Activated naive CD4-positive, alpha-beta T cell treated with anti-CD3 and anti-CD28 coated beads for 36 hours (primary cell): ENCODE measurements at places on chromosomes 5 and 9.
A peak's percentile ranks its signal among the peaks of the same experiment; 100 is the strongest.

DNA sequence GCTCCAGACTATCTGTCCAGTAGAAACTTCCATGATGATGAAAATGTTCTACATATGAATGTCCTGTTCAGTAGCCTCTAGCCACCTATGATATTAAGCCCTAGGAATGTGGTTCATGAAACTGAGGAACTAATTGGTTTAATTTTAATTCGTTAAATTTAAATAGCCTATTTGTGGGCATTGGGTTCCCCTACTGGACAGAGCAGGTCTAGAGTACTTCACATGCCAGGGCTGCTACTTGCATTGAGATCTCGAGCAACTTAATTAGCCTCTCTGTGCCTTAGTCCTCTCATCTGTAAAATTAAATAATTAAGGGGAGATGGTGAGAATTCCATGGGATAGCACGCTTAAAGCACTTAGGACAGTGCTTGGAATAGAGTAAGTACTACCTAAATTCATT is 160.0 kb downstream of the PAPPA start:
- DNase-seq: no peak

DNA sequence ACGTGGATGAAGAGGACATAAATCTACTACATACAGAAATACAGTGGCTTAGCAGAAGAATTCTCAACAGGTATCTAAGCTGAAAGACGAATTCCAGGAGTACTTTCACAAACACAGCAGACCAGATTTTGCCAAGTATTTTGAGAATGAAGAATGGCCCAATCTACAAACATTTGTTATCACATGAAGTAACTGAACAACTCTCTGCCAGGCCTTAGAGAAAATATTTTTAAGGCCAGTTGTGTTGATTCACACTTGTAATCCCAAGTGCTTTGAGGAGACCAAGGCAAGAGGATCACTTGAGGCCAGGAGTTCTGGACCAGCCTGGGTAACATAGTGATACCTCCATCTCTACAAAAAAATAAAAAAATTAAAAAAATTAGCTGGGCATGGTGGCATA is 14.3 kb downstream of the AGTPBP1 start:
- no peak for DNase-seq

DNA sequence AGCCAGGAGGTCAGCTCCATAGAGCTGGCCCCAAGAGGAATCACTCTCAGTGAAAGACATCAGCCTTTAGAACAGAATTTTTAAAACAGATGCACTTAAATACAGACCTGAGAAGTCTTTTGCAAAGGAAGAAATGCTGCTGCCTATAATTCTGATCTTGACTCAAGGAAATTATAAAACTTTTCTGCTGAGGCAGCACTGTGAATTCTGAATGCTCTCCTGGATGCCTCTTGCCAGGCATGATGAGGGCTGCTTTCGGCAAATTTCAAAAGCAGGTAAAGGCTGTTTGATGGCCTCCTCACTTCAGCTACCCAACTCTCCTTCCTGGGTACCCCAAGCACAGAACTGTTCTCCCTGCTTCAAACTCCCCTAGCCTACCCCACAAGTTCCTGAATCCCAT is 174.8 kb downstream of the CDK5RAP2 start:
- DNase-seq: no peak

GRCh38 chr5:121144764-121145163 is 680.7 kb downstream of the PRR16 start:
- no peak for DNase-seq

DNA sequence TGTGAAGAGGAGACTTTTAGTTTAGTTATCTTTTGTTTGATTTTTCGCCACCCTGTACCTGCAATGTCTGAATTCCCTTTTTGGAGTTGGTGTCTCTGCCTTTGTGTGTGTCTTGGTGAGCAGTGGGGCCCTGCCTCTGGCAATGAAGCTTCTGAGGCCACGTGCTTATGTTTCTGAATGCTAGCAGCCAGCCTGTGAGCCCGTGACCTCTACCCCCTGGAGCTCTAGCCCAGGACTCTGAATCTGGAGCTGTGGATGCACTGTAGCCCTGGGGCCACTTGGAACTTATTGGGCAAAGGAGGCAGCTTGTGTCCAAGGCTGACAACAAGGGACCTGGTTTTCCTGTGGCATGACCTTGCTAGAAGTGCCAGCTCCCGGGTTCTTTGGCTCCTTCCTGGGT is 19.4 kb downstream of the ENTREP1 start:
- no peak for DNase-seq

DNA sequence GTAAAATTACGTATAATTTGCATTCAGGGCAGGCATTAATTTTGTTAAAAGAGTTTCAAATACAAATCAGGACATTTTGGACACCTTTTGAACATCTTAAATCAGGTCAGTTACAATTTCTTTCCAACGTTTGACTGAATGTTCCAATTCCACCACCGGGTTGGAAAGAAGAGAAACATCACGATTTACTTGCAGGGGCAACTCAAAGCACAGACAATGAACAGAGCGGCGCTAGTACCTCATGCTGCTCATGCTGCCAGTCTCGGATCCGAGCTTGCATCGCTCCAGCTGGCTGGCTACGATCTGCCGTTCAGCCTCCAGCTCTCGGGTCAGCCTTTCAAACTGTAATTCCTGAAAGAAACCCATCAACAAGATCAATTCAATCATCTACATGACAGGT is 339.5 kb downstream of the CTNND2 start:
- DNase-seq: no peak

GRCh38 chr5:102974177-102974576 is 145.8 kb downstream of the GIN1 start:
- no peak for DNase-seq

GRCh38 chr5:58153255-58153654 is 306.6 kb downstream of the PLK2 start:
- no peak for DNase-seq

DNA sequence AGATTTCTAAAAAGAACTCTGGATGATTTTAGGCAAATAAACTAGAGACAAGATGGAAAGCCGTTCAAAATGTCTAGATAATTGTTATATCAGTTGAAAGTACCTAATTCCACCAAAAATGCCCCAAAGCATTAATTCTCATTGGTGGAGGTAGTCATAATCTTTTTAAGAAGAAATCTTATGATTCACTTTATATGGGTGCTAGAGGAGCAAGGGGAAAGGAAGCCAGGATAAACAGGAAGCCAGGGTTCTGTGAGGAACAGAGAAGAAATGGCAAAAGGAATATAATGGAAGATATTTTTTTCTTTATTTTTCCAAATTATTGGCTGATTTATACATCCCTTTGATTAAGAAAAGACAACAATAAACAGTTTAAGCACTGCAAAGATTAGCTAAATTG is 7.8 kb downstream of the YIPF5 start:
- no peak for DNase-seq

- no peak for DNase-seq
Observed at GRCh38 chr9:120924698-120925534, 1.7 kb downstream of the TRAF1 start.

- DNase-seq: no peak
Observed at GRCh38 chr9:15849871-15850270, 297.0 kb downstream of the CCDC171 start.

DNA sequence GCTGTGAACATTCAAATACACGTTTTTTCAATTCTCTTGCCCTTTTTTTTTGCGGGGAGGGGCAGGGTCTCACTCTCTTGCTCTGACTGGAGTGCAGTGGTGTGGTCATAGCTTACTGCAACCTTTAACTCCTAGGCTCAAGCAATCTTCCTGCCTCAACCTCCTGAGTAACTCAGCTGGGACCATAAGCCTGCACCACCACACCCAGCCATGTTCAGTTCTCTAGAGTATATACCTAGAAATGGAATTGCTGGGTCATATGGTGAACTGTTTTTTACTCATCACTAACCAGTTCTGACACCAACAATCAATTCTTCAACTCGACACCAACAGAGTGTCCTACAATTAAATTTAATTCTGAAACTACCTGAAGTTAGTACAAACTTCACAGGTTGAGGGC is 85.5 kb upstream of the ZNF169 start:
- peak; percentile 38 for DNase-seq

- no peak for DNase-seq
Observed at GRCh38 chr9:23754551-23754950, 71.5 kb downstream of the ELAVL2 start.

DNA sequence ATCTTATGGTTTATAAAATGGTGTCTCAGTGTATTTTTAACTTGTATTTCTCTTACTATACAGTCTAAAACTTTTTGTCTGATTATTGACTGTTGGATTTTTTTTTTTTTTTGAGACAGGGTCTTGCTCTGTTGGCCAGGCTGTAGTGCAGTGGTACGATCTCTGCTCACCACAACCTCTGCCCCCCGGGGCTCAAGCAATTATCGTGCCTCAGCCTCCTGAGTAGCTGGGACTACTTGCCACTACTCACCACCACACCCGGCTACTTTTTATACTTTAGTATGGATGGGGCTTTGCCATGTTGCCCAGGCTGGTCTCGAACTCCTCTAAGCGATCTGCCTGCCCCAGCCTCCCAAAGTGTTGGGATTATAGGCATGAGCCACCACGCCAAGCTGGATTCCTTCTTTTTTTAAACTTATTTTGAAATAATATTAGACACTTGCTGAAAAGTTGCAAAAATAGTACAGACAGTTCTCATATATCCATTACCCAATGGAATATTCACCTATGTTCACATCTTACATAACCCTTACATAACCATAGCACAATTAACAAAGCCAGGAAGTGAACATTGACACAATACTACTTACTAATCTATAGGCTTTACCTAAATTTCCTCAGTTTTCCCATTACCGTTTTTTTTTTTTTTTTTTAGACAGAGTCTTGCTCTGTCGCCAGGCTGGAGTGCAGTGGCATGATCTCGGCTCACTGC is 47.2 kb downstream of the STOM start:
- DNase-seq: no peak

GRCh38 chr5:154473581-154474283 is 4.3 kb downstream of the HAND1 start:
- DNase-seq: no peak

DNA sequence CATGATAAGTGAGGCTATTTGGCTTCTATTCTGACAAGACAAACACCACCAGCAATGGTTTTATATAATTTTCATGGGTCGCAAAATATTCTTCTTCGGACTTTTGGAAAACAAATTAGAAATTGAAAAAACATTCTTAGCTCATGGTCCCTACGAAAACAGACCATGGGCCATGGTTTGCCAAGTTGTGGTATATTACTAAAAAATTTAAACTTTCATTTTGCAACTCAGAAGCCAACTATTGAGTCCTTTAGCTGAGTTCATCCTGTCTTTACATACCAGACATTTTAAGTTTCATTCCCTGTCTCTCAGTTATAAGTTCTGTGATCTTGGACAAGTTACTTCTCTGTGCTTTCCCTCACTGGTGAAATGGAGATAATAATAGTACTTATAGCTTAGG is 198.1 kb downstream of the CSNK1G3 start:
- DNase-seq: no peak

GRCh38 chr9:133372144-133372543 is 3.7 kb downstream of the SURF4 start:
- no peak for DNase-seq

DNA sequence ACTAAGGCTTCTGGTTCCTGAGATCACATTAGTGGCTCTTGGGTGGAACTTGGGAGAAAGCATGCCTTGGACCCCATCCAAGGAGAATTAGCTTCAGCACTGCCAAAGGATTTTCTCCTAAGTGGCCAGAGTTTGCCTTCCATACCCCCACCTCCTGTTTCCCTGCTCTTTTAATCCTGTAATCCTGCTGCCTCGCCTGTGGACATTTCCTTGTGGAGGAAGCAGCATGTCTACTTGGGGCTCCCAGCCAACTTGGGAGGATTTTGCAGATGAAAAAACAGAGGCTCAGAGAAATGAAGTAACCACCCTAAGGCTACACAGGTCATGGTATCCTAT is 1.6 kb downstream of the ARSI start:
- no peak for DNase-seq

DNA sequence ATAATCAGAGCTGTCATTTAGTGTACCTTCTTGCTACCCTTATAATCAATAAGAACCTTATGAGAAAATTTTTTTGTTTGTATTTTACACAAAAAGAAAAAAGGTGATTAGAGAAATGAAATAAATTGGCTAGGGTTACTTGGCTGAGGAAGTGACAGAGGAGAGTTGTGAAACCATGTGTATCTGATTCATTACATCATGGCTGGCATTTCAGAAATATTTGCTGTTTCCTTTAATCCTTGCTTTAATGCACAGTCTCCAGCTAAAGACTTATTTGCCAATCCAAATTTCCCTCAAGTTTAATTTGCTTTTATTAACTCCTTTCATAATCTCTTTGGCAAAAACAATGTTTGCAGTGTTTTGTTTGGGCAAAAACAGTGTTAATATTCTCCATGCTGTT is 543.1 kb downstream of the KIF4B start:
- no peak for DNase-seq

DNA sequence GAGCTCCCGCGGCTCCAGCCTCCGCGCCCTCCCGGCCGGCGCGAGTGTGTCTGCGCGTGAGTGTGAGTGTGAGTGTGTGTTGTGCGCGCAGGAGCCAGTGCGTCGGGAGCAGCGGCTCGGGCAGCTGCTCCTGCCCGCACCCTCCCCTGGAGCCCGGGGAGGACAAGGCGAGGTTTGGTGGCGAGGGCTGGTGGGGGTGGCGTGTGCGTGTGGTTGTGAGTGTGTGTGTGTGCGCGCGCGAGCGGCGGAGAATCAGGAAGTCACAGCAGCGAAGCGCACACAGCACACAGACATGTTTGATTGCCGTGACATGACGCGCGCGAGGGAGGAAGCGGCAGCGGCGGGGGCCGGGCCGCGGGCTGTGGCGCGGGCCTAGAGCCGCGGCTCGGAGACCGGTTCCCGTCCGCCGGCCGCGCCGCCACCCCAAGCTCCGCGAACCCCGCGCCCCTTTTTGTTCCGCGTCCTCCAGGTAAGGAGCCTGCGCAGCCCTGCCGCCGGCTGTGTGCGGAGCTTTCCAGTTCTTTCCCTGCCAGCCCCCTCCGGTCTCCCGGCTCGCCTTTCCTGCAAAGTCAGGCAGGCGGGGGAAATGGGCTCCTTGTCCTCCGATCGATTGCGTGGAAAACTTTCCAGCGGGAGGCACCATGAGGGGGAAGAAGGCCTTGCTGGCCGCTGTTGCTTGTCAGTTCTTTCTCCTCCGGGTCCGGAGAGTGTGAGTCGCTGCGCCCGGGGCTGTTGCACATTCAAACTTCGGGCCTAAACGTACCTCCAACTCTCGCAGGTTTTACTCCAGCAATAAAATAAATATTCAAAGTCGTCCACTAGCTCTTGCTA is 2.4 kb downstream of the SMARCA2 start:
- peak; percentile 75 for DNase-seq

GRCh38 chr5:424301-425110 is 18.5 kb upstream of the EXOC3 start:
- no peak for DNase-seq

DNA sequence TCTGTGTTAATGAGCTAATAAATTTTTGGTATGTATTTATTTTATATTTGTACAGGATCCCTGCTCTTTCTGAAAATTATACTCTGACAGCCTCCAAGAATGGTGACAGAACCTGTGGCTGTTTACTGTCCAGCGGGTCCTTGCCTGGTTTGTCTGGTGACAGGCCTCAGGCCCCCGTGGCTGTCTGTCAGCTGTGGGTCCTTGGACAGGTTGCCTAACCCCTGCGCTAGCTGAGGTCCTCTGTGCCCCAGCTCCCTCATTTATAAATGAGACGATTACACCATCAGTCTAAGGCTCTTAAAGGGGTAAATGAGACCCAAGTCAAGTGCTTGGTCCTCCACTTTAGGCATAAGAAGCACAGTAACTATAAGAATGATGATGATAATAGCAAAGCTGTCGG is 125.1 kb upstream of the COL5A1 start:
- no peak for DNase-seq

- no peak for DNase-seq
Observed at GRCh38 chr5:74408150-74409043, 232.1 kb downstream of the ENC1 start.

- no peak for DNase-seq
Observed at GRCh38 chr5:31890046-31890445, 251.1 kb downstream of the PDZD2 start.
